ENCODE measurements at places on chromosomes 5 and 9. TPM values are rescaled to one million over a fixed set of nuclear protein-coding genes. Genes with fewer than 3 reads are reported as not detected.

The WNK2 gene
- polyA plus RNA-seq, result 0.18 TPM

The CDKN2B gene
- 0.23 TPM for polyA plus RNA-seq

The IFNE gene
- not detected for polyA plus RNA-seq

The UBE2QL1 gene
- not detected for polyA plus RNA-seq

The MAST4 gene
- polyA plus RNA-seq, result 11.8 TPM

The DCTN4 gene
- 10.5 TPM for polyA plus RNA-seq

The CD180 gene
- polyA plus RNA-seq, result 99.1 TPM

The KDM3B gene
- polyA plus RNA-seq, result 18.1 TPM

The BHMT2 gene
- not detected for polyA plus RNA-seq

The DOK3 gene
- polyA plus RNA-seq, result 154 TPM

The NUTM2F gene
- polyA plus RNA-seq, result not detected

The PDGFRB gene
- 0.45 TPM for polyA plus RNA-seq

The RNF183 gene
- not detected for polyA plus RNA-seq

The PDE6A gene
- 0.05 TPM for polyA plus RNA-seq

The AP3B1 gene
- polyA plus RNA-seq, result 23.0 TPM

The RFX3 gene
- 5.0 TPM for polyA plus RNA-seq

The FOXD4L6 gene
- polyA plus RNA-seq, result not detected

The PCDHB8 gene
- polyA plus RNA-seq, result not detected

The SHISAL2B gene
- not detected for polyA plus RNA-seq

The SLC25A2 gene
- polyA plus RNA-seq, result not detected

Data from IgD-negative memory B cell (primary cell).